ENCODE measurements at places on chromosomes 1 and 21.

- no peak for DNase-seq
Observed at GRCh38 chr1:17611991-17612390, 72.5 kb downstream of the ARHGEF10L start.

GRCh38 chr1:175884369-175884768, 141.0 kb upstream of the TNR start:
- DNase-seq = no peak

DNA sequence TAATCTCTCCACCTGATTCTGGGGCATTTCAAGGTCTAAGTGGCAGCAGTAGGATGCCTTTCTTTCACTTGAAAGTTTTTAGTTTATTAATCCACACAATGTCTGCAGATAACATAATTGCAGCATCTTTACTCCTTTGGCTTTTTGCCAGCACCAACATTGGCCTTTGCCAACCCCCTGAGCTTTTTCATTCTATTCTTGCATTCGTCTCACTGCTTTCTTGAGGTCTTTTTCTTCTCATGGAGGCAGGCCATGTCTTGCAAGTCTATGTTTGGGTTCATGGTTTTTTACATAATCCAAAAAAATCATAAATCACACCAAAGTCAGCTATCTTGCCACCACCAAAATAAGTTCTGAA, 30.4 kb upstream of the COG2 start:
- no peak for DNase-seq

DNA sequence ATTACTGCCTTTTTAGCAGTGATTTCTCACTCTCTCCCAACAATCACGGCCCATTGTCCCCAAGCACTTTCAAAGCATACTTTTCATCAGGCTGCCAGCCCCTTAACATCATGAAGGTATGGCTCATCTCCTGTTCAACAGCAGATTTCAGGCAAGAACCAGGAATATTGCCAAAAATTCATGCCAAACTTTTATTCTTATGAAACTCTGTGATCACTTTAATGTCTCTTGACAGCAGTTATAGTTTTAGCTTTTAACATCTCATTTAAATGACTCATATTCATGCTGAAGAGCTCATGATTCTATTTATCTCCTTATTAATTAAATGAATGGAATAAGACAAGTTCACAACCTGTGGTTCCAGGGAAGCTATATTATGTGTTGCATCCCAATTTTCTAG, 235.1 kb downstream of the GRIK1 start:
- no peak for DNase-seq

DNA sequence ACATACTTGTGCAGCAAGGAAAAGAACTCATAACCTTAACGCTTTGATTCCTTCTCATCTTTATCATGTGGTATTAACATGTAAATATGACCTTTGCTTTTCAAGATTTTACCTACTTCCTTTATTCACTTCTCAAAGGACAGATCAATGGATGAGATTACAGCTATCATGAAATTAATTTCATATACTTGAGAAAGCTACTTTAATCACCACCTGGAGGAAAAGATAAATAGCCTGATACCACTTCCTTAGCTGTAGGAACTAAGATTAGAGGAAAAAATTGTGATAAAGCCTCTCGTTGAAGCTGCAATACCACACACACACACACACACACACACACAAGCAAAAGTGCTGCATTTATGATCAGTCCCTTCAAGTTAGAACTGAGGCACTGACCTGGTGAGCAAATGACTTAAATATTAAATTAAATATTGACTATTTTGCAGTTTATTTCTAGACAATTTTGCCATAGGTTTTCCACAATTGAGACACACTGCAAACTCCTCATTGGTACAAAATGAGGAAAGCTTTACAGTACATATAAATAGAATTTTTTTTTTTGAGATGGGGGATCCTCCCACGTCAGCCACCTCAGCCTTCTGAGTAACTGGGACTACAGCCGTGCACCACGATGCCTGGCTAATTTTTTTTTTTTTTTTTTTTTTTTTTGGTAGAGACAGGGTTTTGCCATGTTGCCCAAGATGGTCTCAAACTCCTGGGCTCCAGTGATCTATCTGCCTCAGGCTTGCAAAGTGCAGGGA, 27.2 kb upstream of the DMRTB1 start:
- no peak for DNase-seq

DNA sequence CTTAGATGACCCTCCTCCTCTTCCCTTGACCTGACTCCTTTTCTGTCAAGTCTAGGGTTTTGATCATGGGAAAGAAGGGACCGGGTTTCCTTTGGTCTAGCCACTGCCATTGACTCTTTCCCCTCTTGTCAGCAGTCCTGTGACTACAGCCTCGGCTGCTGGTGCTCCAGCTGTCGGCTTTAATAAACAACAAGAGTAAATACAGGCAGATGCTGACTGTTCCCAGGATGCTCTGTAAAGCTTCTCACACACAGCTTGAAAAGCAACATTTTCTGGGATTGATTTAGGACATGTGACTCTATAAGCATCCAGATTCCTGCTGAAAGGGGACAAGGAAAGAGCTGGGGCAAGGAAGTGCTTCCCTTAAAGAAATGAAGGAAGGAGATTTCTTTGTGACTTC, 53.5 kb upstream of the CTTNBP2NL start:
- peak; percentile 35 for DNase-seq

DNA sequence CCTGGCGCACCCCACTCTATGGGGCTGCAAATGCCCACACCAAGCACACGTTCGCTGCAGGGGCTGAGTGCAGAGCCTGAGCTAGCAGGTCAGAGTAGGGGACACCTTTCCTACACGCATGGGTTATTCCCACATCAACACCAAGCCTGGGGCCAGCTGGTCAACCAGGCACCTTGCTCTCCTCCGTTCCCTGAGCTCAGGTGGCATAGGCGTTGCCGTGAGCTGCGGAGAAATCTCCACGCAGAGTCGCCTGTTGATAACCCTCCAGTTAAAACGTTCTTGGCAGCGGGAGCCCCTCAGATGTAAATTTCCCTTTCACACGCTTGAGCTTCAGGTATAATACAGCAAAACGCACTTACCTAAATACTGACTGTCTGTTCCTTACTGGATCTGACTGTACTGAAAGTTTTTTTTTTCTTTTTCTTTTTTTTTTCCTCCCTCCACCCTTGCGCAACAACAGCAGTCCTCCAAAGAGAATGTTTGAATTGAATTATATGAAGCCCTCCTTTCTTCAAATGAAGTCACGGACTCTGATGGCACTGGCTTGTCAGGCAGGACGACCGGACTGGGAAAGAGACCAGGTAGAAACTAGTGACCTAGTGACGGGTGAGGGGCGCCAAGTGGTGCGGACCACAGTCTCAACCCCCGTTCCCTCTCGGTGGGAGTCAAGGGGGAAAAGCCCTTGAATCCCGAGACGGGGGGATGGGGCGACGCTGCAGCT, 2.1 kb downstream of the BRINP3 start:
- DNase-seq = peak; percentile 43

DNA sequence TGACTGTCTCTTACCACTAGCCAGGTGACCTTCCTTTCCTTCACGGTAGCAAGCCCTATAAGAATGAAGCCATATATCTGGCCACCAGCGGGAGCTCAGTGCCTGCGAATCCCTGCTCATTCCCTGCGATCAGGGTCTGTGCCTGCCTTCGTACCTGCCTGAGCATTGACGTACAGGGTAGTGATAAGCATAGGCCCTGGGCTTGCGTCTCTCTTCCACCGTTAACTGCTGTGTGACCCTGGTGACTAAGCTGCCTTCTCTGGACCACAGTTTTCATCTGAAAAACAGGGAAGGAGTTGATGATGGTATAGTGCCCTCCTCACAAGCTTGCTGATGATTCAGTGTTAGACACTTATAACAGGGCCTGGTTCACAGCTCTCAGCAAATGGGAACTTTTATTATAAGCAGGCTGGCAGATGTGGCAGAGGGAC, 4.1 kb downstream of the ZC3H12A start:
- DNase-seq = no peak

GRCh38 chr1:227445746-227446145, 117.6 kb upstream of the ZNF678 start:
- DNase-seq = no peak

DNA sequence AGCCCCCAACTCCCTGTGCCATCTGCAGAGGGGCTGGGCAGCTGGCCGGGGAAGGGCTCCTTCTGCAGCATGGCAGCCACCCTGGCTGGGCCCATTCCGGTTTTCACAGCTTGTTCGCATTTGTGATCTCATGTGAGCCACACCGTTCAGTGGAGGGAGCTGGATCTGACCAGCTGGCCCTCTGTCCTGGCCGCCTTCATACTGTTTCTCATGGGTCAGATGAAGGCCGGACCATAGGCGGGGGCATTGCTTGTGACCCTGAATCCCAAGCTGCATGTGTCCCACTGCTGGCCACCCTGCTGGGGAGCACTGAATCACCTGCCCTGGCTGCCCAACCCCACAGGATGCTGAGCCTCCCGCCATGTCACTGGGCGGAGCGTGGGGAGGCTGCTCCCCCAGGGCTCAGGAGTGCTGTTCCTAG, 36.4 kb upstream of the PRSS38 start:
- peak; percentile 35 for DNase-seq

GRCh38 chr1:227798078-227798802, 17.2 kb upstream of the PRSS38 start:
- DNase-seq = no peak

GRCh38 chr1:41418857-41419583, 57.8 kb downstream of the FOXO6 start:
- peak; percentile 75 for DNase-seq

- DNase-seq = no peak
Observed at GRCh38 chr1:85850238-85850637, 142.0 kb upstream of the ZNHIT6 start.

- no peak for DNase-seq
Observed at GRCh38 chr1:212937034-212937433, 13.3 kb upstream of the VASH2 start.

DNA sequence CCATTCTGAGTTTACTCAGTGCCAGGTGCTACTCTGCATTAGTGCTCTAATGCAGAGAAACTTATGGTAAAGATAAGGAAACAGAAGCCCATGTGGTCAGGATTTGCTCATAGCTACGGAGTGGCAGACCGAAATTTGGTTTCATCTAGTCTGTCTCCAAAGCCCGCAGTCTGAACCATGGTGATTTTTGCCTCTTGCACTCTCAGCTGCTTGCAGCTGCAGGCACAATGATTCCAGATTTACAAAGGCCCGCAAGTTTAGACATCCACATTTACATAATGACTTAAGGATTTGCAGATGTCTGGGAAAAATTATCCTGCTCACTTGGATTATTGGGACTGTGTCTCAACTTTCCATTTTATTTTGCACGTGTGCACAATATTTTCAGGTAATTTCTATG, 161.3 kb upstream of the KCNJ6 start:
- peak; percentile 70 for DNase-seq

DNA sequence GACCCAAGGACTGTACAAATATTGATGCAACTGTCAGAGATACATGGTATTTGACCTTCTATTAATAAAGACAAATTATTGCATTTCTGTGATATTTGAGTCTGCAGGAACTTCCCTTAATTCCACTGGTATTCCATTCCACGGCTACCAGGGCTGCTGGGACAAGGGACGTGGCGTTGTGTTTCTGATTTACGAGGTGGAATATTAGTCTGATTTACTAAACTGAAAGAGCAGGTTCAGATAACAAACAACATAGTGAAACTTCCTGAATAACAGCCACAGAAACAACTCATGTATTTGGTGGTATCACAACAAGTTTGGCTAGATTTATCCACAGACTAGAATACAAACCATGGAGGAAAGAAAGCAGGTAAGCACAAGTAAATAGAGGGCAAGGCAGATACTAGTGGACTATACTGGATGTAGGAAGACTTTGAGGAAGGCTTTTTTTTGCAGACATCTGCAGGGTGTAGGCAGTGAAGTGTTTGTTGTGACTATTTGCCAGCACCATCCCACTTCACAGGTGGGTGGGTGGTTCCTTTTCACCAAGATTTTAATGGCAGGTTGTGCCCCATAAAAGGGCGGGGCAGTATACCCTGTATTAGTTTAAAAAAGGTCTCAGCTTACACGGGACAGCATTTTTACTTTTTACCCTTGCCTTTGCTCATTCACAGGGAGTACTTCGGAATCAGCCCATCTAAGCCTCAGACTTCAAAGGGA, 100.4 kb downstream of the FGGY start:
- no peak for DNase-seq

DNA sequence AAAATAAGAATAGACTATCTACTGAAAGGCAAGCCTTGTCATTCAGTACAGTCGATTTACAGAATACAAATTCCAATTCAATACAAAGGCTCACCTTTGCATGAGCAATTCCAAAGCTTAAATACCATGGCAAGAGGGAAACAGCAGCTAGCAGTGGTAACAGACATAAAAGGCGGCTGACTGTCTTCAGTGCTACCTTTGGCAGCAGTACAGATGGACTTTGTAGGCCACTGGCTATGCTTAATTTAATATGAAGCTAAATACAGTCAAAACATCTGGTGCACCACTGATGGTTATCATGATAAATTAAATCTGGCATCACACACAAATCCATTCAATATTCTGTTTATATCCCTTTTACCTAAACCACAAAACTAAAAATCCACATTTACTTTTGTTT, 62.4 kb downstream of the RERE start:
- DNase-seq = no peak

GRCh38 chr1:150563340-150564038, 14.3 kb downstream of the ADAMTSL4 start:
- no peak for DNase-seq

DNA sequence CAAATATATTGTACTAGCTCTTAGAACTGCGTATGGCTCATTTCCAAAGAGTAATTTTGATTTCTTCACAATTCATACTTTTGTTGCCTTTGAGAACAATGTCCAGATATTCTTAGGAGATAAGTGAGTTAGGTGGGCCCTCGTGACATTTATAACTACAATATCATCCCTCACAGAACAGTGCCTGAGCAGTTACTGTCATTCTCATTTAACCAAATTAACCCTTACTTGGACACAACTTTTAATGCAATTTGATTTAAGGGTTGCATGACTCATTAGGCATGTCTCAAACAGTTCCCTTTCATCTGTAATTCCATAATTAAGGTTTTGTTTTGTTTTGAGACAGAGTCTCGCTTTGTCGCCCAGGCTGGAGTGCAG, 68.1 kb upstream of the DNAH14 start:
- no peak for DNase-seq

GRCh38 chr1:171736196-171736595, 5.7 kb downstream of the VAMP4 start:
- no peak for DNase-seq

- DNase-seq = no peak
Observed at GRCh38 chr1:33507661-33508060, 35.2 kb downstream of the ZSCAN20 start.

- no peak for DNase-seq
Observed at GRCh38 chr1:29017235-29017634, 102.9 kb downstream of the EPB41 start.

- no peak for DNase-seq
Observed at GRCh38 chr1:81689531-81689941, 111.2 kb upstream of the ADGRL2 start.
